NK-92 treated with Interleukin-12 subunit alpha and Interleukin-12 subunit beta, amount 100 ng/mL, for 24 hours (cell line): ENCODE measurements at places on chromosomes 11 and 22.

DNA sequence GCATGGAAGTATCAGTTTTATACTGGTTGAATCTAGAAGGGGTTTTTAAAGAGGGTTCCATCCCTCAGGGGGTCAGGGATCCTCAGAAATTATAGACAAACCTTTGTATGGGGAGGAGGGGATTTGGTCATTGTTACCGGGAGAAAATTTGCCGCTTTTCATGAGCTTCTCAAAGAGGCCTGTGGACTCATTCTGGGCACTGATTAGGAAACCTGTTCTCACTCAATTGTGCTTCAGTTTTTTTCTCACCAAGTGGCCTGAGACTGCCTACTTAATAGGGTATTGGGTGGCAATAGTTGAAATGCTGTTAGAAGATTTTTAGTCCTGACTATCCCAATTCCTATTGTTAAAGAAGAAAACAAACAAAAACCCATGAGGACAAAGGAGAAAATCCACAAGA is 14.0 kb downstream of the MPEG1 start:
- DNase-seq = no peak

DNA sequence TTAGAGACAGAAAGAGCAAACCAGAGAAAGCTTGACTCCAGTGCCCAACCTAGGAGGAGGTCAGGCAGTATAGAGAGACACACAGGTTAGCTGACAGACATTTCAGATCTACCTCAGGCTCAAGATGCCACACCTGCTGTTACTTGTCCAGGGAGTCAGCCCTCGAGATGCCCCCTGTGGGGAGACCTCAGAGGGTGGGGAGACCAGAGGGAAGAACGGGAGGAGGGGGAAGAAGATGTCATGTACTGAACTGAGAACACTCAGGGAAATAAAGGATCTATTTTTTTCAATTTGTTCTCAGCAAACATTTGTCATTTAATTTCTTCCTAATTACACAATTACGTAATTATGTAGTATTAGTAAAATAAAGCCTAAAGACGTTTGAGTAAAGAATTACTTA is 196.3 kb upstream of the CADM1 start:
- no peak for DNase-seq

DNA sequence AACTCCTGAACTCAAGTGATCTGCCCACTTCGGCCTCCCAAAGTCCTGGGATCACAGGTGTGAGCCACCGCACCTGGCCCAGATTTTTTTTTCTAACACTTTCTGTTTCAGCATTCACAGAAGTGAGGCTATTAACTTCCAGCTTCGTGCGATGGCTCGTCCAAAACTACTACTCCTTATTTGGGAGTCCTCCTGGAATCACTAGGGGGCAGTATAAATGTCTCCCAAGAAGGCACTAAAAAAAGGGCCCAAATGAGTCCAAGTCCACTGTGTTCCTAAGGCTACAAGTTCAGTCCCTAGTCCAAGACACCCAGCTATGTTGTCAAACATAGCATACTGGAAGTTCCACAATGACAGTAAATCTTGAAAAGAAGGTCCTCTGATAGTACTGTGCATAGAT is 63.2 kb upstream of the BIRC3 start:
- DNase-seq = no peak

GRCh38 chr22:50371101-50371648 is 28.0 kb downstream of the PPP6R2 start:
- no peak for DNase-seq

DNA sequence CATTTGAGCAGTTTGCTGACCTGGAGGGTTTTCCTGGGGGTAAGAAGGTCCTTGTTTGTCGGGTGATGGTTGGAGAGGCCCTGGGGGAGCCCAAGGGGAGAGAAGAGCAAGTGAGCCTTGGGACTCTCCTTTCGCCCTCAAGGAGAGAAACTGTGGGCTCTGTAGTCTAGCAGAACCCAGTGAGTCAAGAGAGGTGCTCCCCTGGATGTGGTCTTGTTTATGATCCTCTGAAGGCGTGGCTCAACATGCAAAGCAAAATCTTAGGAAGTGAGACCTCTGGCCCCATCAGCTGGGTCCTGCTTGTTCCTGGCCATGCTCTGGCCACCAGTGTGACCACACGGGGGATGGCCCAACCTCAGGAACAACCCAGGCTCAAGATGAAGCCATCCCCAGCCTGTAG is 66.5 kb upstream of the ALX4 start:
- DNase-seq = no peak

DNA sequence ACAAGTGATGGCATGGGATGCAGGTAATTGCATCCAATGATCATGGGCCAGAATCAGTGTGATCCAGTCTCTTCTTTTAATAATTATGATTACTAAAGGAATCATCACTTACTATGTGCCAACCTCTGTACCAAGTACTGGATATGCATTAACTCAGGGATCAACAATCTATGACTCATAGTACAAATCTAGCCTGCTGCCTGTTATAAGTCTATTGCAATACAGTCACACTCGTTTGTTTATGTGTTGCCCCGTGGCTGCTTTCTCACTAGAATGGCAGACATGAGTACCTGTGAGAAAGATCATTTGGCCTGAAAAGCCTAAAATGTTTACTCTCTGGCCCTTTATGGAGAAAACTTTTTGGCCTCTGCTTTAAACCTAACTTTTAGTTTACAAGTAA is 45.0 kb downstream of the OR6Q1 start:
- DNase-seq = no peak

DNA sequence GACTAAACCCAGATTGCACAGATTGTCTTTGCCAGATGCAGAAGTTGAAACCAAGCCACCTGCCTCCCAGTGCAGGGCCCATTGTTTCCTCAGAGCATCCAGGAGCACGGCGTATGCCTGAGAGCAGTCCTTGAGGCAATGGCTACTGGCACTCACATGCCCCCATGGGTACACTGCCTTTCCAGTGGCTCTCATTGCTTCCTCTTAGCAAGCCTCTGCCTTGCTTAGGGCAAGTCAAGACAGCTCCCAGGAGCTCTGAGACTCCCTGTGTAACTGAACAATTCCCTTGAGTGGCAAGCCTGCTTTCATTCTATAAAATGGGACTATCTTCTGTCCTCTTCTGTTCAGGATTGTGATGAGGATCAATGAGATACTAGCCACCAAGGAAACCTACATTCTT is 4.1 kb downstream of the SYTL2 start:
- no peak for DNase-seq

DNA sequence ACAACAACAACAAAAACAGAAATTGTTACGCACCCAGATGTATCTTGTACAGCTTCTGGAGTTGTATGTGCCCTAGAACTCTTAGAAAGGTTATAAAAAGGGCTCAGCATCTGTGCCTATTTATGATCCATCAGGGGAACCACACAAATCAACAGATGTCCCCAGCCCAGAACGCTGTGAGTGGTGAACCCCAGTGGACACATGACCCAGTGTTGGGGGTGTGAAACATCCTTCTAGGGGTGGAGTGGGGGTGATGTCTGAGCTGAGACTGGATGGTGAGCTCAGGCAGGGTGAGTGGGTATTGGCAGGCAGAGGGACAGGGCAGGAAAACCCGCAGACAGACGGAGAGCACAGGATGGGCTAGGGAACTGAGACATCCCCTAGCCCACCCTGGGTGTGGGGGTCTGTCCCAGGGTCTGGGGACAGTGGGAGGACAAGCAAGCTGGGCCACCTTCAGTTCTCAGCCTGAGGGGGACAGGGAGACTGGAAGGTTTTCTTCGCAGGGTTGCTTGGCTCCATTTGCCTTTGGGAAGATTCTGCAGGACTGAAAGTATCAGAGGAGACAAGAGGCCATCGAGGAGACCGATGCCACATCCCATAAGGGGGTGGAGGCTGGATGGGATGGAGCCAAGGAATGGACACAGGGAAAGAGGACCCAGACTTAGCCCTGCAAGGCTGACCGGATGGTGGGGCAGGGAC is 5.8 kb upstream of the EMID1 start:
- no peak for DNase-seq

DNA sequence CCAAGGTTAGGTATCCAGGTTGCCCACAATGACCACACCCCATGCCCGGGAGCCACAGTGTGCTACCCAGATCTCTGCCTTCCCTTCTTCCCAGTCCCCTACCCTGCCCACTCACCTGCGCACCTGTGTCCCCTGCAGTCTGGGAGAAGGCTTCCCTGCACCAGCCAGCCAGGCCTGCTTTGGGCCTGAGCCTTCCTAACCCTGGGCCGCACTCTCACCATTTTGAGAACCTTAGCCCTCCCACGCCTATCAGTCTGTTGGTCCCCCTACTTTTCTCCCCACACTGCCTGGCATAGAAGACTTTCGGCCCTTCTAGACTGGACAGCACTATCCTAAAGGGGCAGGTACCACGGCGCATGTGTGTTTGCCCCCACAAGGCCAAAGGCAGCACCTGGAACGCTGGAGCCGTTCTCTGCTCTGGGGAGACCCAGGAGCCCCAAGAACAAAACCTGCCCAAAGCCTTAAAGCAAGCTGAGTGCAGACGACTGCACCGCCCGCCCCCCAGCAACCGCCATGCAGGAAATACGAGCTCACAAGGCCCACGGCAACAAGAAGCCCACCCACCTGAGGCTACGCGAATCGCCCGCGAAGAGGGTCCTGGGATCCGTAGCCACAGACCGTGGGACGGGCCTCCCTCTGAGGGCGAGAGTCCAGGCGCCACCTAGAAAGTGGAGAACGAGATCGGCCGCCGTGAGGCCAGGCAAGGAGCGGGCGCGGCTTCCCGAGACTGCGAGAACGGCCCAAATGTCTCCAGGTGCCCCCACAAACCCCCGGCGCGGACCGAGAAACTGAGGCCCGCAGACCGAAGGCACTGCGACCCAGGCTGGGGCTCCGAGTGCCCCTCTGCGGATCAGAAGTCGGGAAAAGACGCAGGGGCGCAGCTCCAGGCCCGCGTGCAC is 546 bp downstream of the GNB1L start:
- DNase-seq = no peak

DNA sequence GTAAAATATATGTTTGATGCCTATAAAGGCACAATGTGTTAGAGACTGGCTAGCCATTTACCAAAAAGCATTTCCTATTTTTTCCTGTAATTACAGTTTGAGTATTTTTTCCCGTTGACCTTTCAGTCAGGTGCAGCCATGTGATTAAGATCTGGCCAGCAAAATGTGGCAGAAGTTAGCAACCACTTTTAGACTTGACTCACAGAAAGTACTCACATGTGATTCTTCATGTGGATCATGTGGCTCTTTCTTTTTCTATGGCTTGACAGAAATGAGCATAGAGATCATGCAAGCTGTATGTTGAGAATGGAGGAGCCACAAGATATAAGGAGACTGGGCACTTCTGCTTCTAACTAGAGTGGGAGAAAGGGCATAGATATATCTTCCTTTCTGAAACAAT is 27.3 kb upstream of the RAB38 start:
- DNase-seq = no peak

- no peak for DNase-seq
Observed at GRCh38 chr11:92707665-92708064, 261.8 kb upstream of the MTNR1B start.

DNA sequence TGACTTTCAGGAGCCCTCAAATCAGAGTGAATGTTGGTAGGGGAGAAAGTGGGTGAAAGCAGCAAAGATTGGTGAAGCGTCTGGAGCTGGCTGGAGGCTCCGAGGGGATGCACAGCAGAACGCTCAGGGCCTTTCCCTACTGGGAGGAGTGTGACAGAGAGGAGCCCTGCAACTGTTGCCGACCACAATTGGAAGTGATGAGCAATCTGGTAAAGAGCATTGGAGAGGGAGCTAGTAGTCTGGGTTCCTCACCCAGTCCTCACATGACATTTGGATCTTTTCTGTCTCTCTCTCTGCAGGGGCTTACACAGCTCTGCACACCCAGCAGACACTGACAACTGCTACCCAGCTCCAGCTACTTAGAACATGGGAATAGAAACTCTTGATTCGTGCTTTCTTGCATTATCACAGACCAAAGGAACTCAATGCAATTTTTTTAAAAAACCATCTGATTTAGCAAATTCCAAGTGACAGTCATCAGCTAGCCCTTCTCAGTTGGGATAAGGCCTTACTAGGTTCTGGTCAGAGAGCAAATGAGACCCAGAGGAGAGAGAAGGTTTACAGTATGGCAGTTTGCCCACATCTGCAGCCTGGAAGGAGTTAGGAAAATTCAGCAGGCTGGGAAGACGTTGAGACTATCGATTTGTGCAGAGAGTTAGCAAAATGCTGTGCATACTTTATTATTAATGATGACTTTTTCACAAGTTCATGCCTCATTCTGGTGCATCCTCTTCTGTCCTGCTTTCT is 278.0 kb upstream of the PLET1 start:
- DNase-seq = no peak

GRCh38 chr11:73416786-73417185 is 40.6 kb downstream of the RELT start:
- no peak for DNase-seq

GRCh38 chr11:38988908-38989307 is 2390.9 kb upstream of the RAG2 start:
- no peak for DNase-seq

- DNase-seq = no peak
Observed at GRCh38 chr11:126385991-126386728, 30.7 kb downstream of the ST3GAL4 start.

- DNase-seq = no peak
Observed at GRCh38 chr11:101721270-101721669, 137.5 kb upstream of the TRPC6 start.

DNA sequence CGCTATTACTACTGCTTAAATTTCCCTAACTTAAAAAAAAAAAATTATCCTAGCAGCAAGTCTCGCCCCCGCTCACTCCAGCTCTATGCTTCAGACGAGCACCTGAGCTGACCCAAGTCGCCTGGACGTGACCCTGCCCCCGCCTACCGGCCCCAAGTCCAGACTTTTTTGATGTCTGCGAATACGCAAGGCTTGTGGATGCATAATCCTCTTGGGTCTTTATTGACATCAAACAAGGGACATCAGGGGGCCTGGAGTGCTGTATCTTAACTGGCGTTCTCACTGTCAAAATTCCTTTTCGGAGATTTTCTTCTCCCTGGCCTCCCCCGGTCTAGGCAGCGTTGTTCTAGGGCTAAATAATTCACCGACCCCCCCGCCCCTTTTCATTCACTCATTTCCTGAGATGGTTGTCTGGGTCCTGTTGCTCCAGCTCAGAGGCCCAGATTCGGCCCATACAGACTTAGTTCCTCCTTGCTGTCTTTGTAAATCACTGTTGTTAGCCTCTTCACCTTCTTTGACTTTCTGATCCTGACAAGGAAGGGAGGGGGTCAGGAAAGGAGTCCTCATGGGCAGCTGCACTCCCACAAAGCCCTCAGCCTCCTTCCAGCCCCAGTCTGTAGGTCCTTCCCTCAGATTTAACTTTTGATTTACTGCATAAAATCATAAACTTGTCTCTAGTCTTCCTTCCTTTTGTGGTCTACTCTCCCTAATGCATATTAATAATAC is 601 bp upstream of the LRP4 start:
- no peak for DNase-seq

GRCh38 chr11:123213307-123213771 is 18.3 kb upstream of the CLMP start:
- DNase-seq = no peak

- DNase-seq = no peak
Observed at GRCh38 chr11:67439321-67440228, 2.1 kb upstream of the PTPRCAP start.
